ENCODE measurements at places on chromosomes 16 and 17.

DNA sequence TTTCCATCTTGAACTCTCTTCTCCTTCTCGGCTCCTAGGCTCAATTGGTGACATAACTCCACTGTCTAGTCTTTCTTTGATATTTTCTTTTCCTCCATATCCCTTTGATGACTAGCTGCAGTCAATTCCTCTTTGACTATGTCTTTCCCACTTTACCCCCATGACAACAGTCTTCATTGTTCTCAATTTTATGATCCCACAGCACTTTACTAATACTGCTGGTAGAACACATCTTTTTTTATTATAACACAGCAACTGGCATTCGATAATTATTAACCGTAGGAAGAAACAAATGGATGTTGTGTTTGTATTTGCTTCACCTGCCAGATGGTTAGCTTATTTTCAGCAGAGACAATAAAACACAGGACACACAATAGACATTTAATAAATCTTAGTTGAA, 1.3 kb downstream of the KRTAP3-3 start:
- no peak for DNase-seq

GRCh38 chr17:13576661-13577526, 24.8 kb downstream of the HS3ST3A1 start:
- no peak for DNase-seq

DNA sequence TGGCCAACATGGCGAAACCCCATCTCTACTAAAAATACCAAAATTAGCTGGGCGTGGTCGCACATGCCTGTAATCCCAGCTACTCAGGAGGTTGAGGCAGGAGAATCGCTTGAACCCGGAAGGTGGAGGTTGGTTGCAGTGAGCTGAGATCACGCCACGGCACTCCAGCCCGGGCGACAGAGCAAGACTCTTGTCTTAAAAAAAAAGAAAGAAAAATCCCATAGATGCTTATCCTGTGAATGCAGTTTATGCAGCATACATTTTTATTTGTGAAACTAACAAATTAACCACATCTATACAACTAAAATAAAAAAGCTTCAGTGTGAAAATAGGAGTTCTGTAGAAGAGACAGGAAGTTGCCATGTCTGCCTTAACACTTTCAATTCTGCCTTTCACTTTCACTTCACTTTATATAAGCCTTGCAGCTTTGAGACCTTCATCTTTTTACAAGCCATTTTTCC, 7.1 kb downstream of the IGSF6 start:
- DNase-seq, result no peak

DNA sequence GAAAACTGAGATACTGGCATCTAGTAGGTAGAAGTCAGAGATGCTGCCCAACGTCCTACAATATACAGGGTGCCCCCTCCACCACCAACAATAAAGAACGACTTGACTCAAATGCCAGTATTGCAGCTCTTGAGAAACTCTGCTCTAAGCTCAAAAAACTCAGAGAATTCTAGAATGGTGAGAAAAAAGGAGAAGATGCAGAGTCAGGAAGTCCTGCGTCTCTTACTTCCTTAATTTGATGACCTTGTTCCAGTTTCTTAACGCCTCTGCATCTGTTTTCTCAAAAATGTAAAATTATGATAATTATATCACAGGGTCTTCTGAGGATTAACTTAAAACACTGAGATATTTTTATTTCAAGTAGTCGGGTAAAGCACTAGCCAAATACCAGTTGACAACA, 1.7 kb upstream of the HSBP1 start:
- no peak for DNase-seq

DNA sequence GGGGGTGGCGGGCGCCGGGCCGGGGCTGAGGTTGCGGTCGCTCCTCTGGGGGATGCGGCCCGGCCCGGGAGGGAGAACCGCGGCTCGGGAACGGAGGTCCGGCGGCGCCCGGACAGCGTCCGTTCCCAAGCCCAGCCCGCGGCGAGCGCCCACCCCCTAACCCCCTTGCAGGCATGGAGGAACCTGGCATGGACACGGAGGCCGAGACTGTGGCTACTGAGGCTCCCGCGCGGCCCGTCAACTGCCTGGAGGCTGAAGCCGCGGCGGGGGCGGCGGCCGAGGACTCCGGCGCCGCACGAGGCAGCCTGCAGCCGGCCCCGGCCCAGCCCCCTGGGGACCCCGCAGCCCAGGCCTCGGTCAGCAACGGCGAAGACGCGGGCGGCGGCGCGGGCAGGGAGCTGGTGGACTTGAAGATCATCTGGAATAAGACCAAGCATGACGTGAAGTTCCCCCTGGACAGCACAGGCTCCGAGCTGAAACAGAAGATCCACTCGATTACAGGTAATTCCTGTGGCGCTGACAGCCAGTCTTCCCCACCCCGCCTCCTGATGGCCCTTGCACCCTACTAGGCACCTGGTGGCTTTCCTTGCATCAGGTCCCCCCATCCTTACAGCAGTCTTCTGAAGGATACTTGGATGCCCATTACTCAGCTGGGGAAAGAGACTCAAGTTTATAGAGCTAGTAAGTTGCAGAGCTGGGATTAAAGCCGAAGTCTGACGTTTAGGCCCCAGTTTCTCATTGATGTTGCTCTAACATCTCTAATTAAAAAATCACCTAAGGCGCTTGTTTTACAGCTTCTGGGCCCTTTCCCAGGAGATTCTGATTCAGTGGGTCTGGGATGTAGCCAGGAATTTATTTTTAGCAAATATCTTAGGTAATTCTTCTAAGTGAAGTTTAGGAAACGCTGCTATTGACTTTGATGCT, 514 bp downstream of the UBFD1 start:
- no peak for DNase-seq

GRCh38 chr17:45139533-45139920, 4.0 kb downstream of the ACBD4 start:
- no peak for DNase-seq

DNA sequence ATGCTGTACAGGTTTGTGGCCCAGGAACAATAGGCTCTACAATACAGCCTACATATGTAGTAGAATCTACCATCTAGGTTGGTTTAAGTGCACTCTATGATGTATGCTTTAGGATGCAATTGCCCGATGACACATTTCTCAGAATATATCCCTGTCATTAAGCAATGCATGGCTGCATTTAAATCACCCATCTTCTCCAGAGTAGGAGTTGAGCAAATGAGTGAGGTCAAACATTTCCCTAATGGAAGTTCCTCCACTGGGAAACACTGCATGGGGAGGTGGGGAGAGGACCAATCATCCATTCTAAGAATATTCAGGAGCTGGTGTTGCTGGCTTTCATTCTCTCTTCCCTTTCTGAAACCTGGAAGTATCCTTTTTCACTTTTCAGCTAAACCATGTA, 2.0 kb upstream of the PCTP start:
- no peak for DNase-seq

GRCh38 chr17:40547785-40548478, 17.3 kb downstream of the CCR7 start:
- no peak for DNase-seq

- DNase-seq, result no peak
Observed at GRCh38 chr16:86584726-86585721, 6.7 kb downstream of the FOXL1 start.

DNA sequence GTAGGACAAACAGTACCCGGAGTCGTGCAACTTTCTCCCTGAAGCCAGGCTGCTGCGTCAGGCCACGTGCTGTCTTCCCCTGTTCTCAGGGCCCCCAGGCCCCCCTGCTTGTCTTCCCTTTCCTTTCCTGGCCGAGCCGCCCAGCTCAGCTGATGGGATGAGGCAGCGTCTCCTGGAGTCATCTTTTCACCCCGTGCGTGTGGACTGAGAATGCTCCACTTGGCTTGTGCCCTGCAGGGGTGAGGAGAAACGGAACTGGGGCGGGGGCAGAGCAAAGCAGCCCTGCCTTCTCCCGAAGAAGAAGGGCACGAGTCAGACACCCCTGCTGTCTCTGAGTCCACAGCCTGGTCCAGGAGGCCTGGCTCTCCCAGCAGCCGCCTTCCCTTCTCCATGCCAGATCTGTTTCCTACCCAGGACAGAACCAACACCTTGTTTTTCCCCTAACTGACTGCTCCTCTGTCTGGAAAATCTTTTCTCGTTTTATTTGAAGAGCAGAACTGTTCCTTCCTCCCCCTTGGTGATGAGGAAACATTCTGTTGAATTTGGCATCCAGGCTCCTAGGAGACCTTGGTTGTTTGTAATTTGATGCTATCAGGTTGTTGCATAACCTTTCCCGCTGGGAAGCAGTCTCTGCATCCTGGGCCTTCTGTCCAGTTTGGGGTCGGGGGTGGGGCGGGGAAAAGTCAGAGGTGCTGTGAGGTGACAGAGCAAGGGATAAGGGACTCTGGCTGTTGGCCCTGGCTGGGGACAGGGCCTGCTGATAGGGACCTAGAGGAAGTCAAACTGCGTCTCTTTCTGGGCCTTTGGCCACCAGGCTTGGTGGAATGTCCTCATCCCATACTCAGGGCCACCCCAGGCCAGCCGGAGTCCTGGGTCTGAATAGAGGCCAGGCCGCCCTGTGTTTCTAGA, 78.8 kb downstream of the WIPI1 start:
- no peak for DNase-seq

DNA sequence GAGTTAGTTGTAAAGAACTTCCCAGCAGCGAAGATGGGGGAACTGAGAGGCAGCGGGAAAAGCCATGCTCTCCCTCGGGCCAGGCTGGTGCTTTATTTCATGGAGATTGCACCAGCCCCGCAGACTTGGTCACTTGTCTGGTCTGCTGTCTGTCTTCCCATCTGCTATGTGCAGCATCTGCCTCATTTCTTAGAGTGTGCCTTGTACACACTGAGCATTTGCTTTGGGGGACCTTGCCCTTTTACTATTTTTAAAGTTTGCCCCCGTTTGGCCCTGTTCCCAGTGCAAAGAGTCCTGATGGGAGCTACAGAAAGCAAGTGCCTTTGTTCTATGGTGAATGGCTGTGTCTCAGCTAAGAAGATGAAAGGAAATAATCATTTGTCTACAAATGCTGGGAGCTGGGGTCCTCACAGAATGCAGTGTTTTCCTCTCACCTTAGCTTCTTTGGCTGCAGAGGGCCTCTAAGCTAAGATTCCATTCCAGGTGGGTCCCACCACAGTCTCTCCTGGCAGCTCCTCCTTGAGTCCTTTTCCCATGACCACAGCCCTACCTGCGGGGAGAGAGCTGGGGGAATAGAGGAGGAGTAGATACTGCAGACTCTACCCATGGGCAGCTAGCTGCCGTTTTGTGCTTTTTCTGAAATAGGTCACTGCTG, 25.1 kb upstream of the CNOT1 start:
- DNase-seq, result no peak

GRCh38 chr17:39527220-39527813, 66.0 kb downstream of the CDK12 start:
- no peak for DNase-seq

- no peak for DNase-seq
Observed at GRCh38 chr17:12712941-12713340, 47.3 kb downstream of the MYOCD start.

- no peak for DNase-seq
Observed at GRCh38 chr17:44362949-44363612, 572 bp downstream of the FAM171A2 start.

- no peak for DNase-seq
Observed at GRCh38 chr16:4664538-4665418, 28.6 kb upstream of the NUDT16L1 start.

DNA sequence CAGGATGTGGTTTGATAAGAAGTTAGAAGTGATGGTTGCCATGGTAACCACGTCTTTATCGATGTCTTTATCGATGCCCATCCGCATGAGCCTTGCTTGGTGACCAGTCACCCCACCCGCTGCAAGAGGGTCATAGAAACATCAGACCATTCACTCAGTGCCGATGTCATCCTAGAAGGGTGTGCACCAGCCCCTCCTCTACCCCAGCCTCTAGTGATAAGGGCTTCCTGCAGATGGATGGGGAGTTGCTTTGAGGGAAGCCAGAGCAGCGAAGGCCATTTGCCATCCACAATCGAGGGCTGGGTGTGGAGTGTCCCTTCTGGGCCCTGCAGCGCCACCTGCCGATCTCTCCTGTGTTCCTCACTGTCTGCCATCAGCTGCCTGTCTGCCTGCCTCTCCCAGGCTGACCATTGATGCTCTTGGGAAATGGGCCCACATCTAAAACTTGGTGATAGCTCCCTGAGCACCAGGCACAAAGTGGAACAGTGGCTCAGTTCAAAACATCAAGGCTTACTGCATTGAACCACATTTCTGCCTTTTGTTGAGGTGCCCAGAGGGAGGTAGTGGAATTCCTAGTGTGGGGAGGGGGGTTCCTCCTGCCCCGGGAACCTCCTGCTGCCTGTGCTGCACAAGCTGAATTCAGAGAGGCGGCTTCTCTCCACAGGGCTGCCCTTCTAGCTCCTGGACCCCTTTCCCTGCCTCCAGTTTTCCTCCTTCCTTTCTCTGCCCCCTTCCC, 8.9 kb downstream of the CALB2 start:
- no peak for DNase-seq

DNA sequence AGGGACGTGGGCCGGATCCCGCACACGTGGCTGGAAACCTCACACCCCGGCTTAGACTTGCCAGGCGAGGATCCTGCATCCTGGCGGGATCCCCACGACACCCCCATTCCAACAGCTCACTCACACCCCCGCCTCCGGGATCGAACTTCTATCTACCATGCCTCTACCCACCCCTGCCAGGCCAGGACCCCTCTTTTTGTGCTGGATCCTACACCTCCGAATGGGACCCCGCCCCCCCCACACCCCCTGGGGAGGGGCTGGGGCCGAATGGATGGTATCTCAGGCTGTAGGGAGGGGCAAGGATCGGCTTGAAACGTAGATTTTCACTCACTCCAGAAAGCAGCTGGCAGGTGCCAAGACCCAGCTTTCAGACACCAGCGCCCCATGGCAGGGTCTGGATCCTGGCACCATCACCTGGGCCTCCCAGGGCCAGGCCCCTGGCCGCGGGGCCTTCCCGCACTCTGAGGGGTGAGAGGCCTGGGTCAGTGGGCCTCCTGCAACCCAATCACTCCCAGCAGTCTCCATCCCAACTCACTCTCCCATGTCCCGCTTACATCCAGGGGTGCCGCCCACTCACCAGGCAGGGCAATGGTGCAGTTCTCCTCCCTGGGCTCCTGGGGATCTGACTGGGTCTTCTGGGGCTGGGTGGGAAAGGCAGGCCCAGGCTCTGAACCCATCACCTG, 6.7 kb downstream of the PRSS36 start:
- DNase-seq, result no peak

DNA sequence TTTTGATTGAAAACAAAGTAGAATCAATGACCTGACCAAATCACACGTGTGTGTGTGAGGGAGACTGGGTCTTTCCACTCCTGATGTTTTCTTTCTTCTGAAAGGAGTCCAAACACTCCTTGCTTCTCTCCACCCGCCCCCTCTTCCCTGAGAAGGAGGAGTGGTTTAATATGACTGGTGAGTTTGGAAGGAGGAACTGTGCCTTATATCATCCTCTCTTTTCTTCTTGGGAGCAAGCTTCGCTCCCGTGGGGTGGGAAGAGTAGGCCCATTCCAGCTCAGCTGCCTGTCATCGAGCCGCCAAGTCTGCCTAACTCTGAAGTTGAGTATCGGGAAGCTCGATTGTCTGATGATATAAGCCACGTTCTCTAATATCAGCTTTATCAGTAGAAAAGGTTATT, 96.5 kb downstream of the YPEL2 start:
- no peak for DNase-seq

- DNase-seq, result no peak
Observed at GRCh38 chr17:35605678-35606077, 18.6 kb downstream of the AP2B1 start.

DNA sequence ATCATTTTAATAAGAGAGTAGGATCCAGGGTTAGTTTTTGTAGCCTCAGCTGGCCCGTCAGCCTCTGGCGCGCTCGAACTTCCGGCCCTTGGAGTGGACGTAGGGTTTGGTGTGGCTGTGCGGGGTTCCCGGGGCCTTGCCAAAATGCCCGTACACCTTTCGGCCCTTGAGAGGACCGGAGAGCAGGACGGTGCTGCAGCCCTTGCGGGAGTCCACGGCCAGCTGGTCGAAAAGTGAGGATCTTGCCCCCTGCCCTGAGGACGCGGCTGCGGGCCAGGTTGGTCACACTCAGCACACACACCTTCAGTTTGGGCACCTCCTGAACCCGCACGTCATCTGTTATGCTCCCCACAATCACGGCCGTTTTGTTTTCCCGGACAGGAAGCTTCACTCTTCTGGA, 42.2 kb upstream of the CNTNAP4 start:
- DNase-seq, result no peak

All from cortex of kidney (tissue), 1 donor.